ENCODE measurements at places on chromosomes 7 and 10. TPM values are rescaled to one million over a fixed set of nuclear protein-coding genes. Genes with fewer than 3 reads are reported as not detected.

LRGUK gene
- total RNA-seq, result 0.31 TPM

MYH16 gene
- total RNA-seq, result not detected

TBX20 gene
- not detected for total RNA-seq

ALOX5 gene
- 0.93 TPM for total RNA-seq

ASB10 gene
- total RNA-seq, result not detected

GRCh38 chr10:98460837-98461499 is 14.2 kb upstream of the HPS1 start:
- no peaks in the 10 kb centered on the region for H3K4me1 ChIP-seq
- H3K27ac ChIP-seq, result peak overlapping the region; percentile 47
- H3K36me3 ChIP-seq, result no peaks in the 10 kb centered on the region
- no peaks in the 10 kb centered on the region for H3K27me3 ChIP-seq
- no peak overlapping the region for H3K4me3 ChIP-seq

DNA sequence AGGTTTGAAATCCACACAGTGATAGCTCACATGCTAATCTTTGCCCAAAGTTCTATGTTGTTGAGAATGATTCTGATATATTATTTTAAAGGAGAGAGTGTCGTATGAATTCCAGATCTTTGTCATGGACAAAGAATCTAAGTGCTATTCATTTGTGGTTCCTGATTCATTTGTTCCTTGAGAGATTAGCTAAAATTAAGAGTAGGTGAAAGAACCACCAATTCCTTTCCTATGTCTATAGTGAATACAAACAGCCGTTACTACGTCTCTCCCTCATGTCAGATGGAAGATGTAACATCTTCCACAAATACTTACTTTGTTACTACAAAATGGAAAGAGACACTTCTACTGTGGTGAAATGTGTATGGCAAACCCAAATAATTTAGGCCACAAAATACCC is 3.3 kb upstream of the PLXDC2 start:
- H3K36me3 ChIP-seq, result no peaks in the 10 kb centered on the region
- DNase-seq, result no peak
- no peak overlapping the region for H3K27ac ChIP-seq
- no peak overlapping the region for H3K4me3 ChIP-seq

GRCh38 chr10:79498291-79498829 is 14.0 kb upstream of the EIF5AL1 start:
- no peak for DNase-seq
- H3K27me3 ChIP-seq, result peaks cover 3% of the 10 kb centered on the region
- no peaks in the 10 kb centered on the region for H3K4me1 ChIP-seq
- H3K4me3 ChIP-seq, result no peak overlapping the region
- no peak overlapping the region for H3K27ac ChIP-seq

- H3K4me1 ChIP-seq, result no peaks in the 10 kb centered on the region
- no peaks in the 10 kb centered on the region for H3K27me3 ChIP-seq
- no peak overlapping the region for H3K27ac ChIP-seq
- no peak overlapping the region for H3K4me3 ChIP-seq
- no peaks in the 10 kb centered on the region for H3K36me3 ChIP-seq
Observed at GRCh38 chr10:31063841-31064240, 32.2 kb upstream of the ZNF438 start.

DNA sequence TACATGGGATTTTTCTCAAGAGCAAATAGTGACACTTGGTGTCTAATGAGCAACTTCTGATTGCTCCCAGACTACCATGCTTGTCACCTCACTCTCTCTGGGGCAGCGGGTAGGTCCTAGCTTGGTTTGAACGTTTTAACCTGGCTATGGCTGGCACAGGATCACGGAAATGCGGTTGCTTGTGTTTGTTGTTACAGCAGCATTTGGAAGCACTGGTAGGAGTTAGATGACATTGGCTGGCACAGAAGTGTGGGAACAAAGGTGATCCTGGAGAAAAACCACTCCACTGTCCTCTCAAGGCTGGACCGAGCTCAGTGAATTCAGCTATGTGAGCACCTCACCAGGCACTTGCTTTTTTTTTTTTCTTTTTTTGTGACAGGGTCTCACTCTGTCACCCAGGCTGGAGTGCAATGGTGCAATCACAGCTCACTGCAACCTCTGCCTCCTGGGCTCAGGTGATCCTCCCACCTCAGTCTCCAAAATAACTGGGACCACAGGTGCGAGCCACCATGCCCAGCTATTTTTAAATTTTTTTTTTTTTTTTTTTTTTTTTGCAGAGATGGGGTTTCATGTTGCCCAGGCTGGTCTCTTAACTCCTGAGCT is 3.5 kb upstream of the PFKFB3 start:
- DNase-seq, result no peak
- H3K27ac ChIP-seq, result no peak overlapping the region
- no peak overlapping the region for H3K4me3 ChIP-seq
- H3K4me1 ChIP-seq, result peaks cover 11% of the 10 kb centered on the region

- DNase-seq, result no peak
- H3K4me1 ChIP-seq, result no peaks in the 10 kb centered on the region
- H3K4me3 ChIP-seq, result no peak overlapping the region
- H3K27me3 ChIP-seq, result no peaks in the 10 kb centered on the region
Observed at GRCh38 chr10:14040787-14041631, 289.7 kb downstream of the FRMD4A start.

DNA sequence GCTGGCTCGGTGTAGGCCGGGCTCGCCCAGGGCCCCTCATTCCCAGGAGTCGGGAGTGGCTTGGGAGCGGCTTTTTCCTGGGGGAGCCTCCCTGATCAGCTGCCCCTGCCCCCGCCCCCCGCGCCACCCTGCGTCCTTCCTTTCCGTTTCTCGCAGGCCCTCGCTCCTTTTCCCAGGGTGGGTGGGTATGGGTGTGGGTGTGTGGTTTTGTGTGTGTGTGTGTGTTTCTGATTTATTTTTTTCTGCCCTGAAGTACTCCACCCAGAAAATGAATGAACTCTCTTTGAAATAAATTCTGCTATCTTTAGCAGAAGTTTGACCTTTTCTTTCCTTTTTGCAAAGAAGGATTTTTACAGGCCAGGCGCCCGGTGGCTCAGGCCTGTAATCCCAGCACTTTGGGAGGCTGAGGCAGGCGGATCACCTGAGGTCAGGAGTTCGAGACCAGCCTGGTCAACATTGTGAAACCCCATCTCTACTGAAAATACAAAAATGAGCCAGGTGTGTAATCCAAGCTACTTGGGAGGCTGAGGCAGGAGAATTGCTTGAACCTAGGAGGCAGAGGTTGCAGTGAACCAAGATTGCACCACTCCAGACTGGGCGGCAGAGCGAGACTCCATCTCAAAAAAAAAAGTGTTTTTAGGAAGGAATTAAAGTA is 30.0 kb upstream of the AP5Z1 start:
- H3K27ac ChIP-seq, result peak overlapping the region; percentile 93
- H3K27me3 ChIP-seq, result no peaks in the 10 kb centered on the region
- no peak for DNase-seq
- H3K36me3 ChIP-seq, result no peaks in the 10 kb centered on the region
- H3K4me1 ChIP-seq, result peaks cover 41% of the 10 kb centered on the region

GRCh38 chr7:38306914-38307313 is 33.5 kb upstream of the TARP start:
- no peaks in the 10 kb centered on the region for H3K36me3 ChIP-seq
- DNase-seq, result no peak
- H3K4me3 ChIP-seq, result no peak overlapping the region

GRCh38 chr7:17599733-17600339 is 301.4 kb downstream of the AHR start:
- H3K4me1 ChIP-seq, result no peaks in the 10 kb centered on the region
- no peak overlapping the region for H3K27ac ChIP-seq
- no peaks in the 10 kb centered on the region for H3K36me3 ChIP-seq
- peaks cover 5% of the 10 kb centered on the region for H3K27me3 ChIP-seq

GRCh38 chr7:136925556-136925955 is 57.1 kb downstream of the CHRM2 start:
- no peaks in the 10 kb centered on the region for H3K36me3 ChIP-seq
- no peak for DNase-seq
- H3K27ac ChIP-seq, result no peak overlapping the region
- H3K4me1 ChIP-seq, result no peaks in the 10 kb centered on the region

DNA sequence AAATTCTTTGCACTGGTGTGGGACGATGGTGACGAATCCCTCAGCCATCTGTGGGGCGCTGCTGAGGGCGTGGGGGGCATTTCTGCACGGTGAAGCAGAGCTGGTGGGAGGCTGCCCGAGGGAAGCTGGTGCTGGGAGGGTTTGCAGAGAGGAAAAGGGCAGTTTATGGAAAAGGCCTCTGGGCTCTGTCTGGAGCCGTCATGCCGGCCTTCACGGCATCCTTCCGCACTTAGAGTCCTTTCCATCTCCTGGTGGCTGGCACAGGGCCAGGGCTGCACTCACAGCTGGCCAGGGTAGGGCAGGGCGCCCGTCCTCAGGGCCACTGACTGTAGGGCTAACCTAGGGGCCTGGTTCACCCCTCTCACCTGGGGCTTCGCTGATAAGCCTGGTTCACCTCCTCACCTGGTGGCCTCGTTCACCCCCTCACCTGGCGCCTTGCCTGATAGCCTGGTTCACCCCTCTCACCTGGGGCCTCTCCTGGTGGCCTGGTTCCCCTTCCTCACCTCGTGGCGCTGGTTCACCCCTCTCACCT is 598 bp upstream of the AMZ1 start:
- no peak for DNase-seq
- peaks cover 26% of the 10 kb centered on the region for H3K27me3 ChIP-seq
- no peak overlapping the region for H3K27ac ChIP-seq
- H3K4me3 ChIP-seq, result no peak overlapping the region

- no peak overlapping the region for H3K27ac ChIP-seq
- H3K27me3 ChIP-seq, result no peaks in the 10 kb centered on the region
- H3K4me1 ChIP-seq, result no peaks in the 10 kb centered on the region
- H3K36me3 ChIP-seq, result peaks cover 3% of the 10 kb centered on the region
Observed at GRCh38 chr7:92002720-92003119, 62.1 kb downstream of the AKAP9 start.

Data from CD8-positive, alpha-beta memory T cell (primary cell).